CD4-positive, alpha-beta T cell treated with Interleukin-6 at 100 ng/mL for 8 hours (primary cell): ENCODE measurements at places on chromosomes 1 and 21.

GRCh38 chr1:84689514-84690396 lies 506 bp downstream of the SSX2IP start:
- no peak for DNase-seq

DNA sequence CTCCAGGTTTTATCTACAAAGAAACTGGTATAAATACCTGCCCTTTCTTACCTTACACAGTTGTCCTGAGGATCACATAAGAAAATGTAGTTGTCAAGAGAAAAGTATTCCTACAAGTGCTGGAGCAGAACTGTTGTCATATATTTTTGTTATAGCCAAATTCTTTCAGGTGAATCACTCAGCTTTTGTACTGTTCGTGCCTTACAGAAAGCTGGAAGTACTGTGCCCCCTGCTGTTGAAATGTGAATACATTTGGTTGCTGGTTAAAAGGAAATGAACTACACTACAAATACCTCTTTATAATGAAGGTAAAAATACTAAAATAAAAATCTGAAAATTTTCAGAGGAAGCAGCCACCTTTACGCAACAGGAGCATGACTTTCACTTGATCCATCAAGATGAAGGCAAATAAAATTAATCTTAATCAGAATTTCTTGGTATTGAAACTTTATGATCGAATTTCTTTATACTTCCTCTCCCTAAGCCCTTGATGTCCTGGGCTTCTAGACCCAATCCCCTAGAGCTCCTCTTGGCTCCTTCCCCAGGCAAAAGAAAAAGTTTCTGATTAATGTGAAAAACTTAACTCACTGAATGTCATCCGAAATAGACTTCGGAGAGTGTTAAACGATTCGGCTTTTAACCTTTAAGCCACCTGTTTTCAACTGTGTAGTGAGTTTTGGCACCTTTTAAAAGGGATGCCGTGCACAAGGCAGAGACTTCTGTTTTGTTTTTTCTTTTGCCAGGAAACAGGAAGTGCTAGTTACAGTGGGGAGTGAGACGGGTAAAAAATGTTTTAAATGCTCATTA lies 12.5 kb downstream of the CHML start:
- peak; percentile 69 for DNase-seq

GRCh38 chr1:21579791-21580190 lies 70.6 kb downstream of the ALPL start:
- no peak for DNase-seq

- DNase-seq, result no peak
Measured at GRCh38 chr1:204110894-204111633, 38.1 kb downstream of the SOX13 start.

DNA sequence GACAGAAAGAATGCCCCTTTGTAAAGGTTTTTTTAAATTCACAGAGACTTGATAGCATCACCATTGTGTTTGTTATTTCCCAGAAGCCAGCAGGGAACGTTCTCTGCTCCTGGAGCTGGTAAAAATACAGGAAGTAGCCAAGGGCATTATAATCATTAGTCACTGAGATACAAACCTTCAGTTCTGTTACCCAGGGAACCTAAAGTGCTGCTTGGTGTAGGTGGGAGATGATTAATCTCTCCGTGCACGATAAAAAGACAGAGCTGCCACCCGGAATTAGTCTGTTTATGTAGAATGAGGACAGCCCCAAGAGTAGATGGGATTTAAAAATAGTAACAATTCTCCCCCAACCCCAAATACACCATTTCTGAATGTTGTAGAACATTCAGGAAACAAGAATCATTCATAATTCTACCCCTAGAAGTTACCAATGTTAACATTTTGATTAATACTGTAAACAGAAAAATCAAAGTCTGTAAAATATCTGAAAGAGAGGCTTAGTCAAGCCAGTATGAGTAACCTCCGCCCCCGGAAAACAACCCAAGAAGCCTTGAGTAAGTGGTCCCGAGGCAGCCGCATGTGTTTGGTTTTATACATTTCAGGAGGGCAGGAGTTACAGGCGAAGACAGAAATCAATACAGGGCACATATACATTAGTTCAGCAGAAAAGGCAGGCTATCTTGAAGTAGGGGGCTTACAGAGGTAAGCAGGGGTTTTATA lies 45.3 kb upstream of the CTBS start:
- DNase-seq, result no peak

DNA sequence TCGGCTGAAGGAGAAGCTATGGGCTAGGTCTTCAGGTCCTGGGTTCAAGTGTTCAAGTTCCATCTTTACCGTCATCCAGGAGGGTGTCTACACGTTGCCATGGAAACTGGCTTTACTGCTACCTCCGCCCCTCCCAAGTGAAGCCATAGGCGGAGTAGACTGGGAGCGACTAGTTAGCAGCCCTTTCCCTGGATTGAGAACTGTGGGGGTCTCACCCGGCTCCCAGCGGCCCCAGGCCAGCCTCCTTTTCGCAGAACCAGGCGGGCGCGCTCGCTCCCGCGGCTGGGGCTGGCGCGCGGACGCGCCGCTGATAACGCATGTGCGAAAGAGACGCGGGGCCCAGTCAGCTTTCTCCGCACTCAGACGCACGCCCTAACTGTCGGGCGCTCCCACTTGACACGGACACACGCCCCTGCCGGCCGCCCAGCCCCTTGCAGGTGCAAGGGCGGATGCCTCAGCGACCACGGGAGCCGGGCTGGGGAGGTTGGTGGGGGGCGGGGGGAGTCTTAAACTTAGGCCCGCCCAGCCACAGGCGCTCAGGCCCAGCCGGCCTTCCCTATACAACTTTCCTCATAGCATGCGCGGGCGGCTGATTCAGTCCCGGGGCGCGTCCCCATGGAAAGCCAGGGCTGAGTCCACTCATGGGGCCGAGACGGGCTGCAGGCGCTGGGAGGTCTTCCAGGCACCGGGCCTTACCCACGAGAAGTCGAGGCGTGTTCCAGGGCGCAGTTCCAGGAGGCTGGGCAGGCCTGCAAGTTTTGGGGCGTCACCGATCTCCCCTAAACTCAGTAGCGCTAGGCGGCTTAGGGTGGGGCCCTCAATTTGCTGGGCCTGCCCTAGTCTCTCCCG lies 7.4 kb downstream of the EFNA4 start:
- DNase-seq, result peak; percentile 75

GRCh38 chr1:53315046-53315445 lies 12.8 kb downstream of the LRP8 start:
- DNase-seq, result no peak

GRCh38 chr1:121566346-121566745 lies 381.6 kb downstream of the SRGAP2C start:
- no peak for DNase-seq

DNA sequence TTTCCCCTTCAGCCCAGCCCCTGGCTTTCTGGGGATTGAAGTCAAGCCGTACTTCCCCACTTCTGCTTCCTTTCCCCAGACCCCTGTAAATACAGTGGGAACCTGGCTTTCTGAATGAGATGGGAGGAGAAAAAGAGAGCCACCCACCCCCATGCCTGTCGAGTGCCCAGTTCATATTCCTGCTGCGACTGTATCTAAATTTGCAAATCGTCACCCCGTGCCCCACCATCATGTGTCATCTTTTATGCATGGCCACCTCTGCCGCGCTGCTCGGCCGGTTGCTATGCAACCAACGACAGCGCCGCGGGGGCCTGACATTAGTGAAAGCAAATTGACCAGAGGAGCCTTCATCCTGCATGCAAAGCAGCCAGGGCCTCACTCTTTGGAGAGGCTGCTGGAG lies 143.0 kb downstream of the ELAVL4 start:
- no peak for DNase-seq

- DNase-seq, result no peak
Measured at GRCh38 chr1:119758584-119758983, 10.1 kb downstream of the HMGCS2 start.

GRCh38 chr1:117592155-117592554 lies 13.7 kb upstream of the TENT5C start:
- DNase-seq, result no peak

DNA sequence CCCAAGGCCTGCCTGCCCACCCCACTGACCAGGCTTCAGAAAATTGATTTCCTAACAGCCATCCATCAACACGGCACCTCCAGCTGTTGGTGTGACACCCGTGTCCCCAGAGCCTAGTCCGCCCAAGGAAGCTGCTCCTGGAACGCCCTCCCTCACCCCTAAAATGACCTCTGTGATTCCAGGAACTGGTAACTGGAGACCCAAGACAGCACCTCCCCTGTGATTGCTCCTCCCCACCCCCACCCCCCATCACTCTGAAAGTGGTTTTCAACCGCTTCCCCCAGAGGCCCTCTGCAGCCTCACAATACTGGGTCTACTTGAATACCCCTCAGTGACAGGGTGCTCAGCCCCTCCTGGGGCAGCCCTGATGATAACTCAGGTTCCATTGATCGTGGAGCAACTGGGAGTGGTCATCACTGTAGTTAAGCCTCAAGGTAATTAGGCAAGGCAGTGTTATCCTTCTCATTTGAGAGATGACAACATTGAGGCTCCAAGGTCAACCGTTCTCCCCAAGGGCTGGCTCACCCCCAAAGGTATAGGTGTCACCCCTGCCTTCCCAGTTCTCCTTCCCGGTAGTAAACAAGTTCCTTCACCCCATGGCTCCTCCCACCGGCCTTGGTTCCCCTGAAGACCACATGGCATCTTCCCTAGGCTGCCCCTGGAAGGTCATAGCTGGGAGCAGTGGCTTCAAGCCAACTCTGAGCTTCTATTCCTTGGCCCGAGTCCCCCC lies 52.0 kb downstream of the TAS1R2 start:
- DNase-seq, result no peak

GRCh38 chr1:109531826-109532364 lies 7.8 kb upstream of the GPR61 start:
- DNase-seq, result no peak

DNA sequence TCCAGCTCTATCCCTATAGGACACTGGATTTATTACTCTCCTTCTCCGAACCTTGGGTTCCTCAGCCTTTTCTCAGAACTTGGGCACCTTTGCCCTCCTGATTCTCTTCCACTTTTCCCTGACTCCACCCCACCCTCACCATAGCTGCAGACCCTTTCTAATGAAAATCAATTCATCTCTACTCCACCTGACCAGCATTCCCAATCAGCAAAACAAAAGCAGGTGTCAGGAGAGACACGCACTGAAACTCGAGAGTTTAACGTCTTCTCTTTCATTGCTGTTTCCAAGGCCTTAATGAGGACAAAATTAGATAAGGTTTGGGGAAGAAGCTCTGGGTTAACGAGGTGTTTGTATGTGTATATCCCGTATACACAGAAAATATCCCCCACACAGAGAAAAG lies 208.8 kb downstream of the PLPP3 start:
- DNase-seq, result no peak

DNA sequence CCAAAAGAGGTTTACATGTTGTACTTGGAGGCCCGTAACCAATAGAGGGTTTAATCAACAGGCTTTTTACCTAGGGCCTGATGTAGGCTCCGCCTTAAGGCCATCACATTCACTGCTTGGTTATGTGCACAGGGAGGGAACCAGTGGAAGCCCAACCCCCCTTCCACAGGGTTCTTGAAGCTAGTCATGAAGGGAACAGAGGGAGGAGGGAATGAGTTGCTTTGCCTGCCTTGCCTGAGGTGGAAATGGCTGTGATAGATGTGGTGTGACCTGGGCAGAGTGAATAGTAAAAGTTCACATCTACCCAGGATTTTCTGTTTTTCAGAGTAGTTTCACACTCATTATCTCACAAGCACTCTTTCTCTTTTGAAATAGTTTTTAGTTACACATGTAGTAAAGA lies 215.1 kb downstream of the ST6GALNAC3 start:
- DNase-seq, result no peak

DNA sequence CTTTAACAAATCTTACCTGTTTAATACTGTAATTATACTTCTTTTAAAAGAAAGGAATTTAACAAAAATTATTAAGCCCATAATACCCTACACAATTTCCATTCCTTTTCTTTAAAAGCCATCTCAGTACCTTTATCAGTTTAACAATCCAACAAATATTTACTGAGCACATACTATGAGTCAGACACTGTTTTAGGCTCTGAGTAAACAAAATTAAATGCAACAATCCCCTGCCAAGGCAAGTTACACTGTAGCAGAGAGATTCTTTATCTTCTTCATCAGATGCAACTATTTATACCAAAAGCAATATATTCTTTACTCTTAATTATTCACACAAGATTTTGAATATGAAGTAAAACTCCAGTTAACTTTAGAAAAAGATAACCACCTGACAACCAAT lies 12.0 kb downstream of the DENND1B start:
- no peak for DNase-seq
